A549 treated with AZD2906 at 1 μM for 4 hours (cell line): ENCODE measurements at places on chromosomes 7 and 10. TPM values are rescaled to one million over a fixed set of nuclear protein-coding genes. Genes with fewer than 3 reads are reported as not detected.

Gene SPDYE1
- not detected in 5 replicates for total RNA-seq

Gene AGR2
- 95.6 to 172 TPM (median 133 TPM) in 5 replicates for total RNA-seq

Gene SCART1
- total RNA-seq, result 0.10 to 0.32 TPM (median 0.20 TPM) in 5 replicates

Gene NAT16
- total RNA-seq, result 0.13 to 0.19 TPM (median 0.15 TPM) in 5 replicates

Gene PAOX
- total RNA-seq, result 1.5 to 2.4 TPM (median 2.0 TPM) in 5 replicates

Gene ASZ1
- total RNA-seq, result not detected in 5 replicates

Gene SPAM1
- not detected in 5 replicates for total RNA-seq

Gene ANKRD61
- 0.51 to 0.78 TPM (median 0.71 TPM) in 5 replicates for total RNA-seq

Gene LIPK
- total RNA-seq, result not detected in 5 replicates

Gene HTR5A
- total RNA-seq, result not detected in 5 replicates

Gene MSS51
- 0.31 to 0.68 TPM (median 0.38 TPM) in 5 replicates for total RNA-seq

Gene UCN3
- total RNA-seq, result not detected in 5 replicates
